Upper lobe of left lung (tissue), 6 donors: ENCODE measurements at places on chromosomes 7 and 10. TPM values are rescaled to one million over a fixed set of nuclear protein-coding genes. Genes with fewer than 3 reads are reported as not detected.

GRCh38 chr7:73329861-73330581 lies 2.1 kb downstream of the FKBP6 start:
- no peaks in the 10 kb centered on the region for H3K27me3 ChIP-seq
- no peaks in the 10 kb centered on the region for H3K36me3 ChIP-seq
- H3K4me3 ChIP-seq, result no peak overlapping the region
- peaks cover 4% of the 10 kb centered on the region for H3K4me1 ChIP-seq
- no peak overlapping the region for H3K27ac ChIP-seq

MYO3A gene
- total RNA-seq, result not detected

GRCh38 chr7:2266911-2267310 lies 24.9 kb downstream of the NUDT1 start:
- no peak for DNase-seq
- H3K27ac ChIP-seq, result no peak overlapping the region
- no peaks in the 10 kb centered on the region for H3K27me3 ChIP-seq
- no peaks in the 10 kb centered on the region for H3K4me1 ChIP-seq
- H3K4me3 ChIP-seq, result no peak overlapping the region

DNA sequence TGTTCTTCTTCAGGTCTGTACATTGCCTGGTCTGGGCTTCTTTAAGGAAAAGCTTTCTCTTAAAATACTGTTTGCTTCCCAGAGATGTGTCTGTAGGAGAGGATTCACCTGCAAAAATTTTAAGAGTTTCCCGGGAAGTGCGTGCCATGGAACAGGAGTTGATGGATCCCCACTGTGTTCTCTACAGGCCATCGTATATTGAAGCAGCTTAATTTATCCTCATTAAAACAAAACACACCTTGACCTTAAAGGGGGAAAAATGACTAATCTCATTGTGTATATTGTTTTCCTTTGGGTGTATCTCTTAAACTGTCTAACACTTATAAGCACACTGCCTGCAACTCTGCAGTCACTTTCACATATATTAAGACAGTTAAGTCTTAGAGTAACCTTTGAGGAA lies 111.4 kb downstream of the ST7 start:
- no peak overlapping the region for H3K4me3 ChIP-seq
- H3K27ac ChIP-seq, result no peak overlapping the region
- H3K36me3 ChIP-seq, result no peaks in the 10 kb centered on the region
- no peaks in the 10 kb centered on the region for H3K4me1 ChIP-seq

- no peak for DNase-seq
- H3K27ac ChIP-seq, result no peak overlapping the region
- H3K4me1 ChIP-seq, result no peaks in the 10 kb centered on the region
- no peaks in the 10 kb centered on the region for H3K27me3 ChIP-seq
Observed at GRCh38 chr10:67924136-67924535, 39.7 kb downstream of the SIRT1 start.

DNA sequence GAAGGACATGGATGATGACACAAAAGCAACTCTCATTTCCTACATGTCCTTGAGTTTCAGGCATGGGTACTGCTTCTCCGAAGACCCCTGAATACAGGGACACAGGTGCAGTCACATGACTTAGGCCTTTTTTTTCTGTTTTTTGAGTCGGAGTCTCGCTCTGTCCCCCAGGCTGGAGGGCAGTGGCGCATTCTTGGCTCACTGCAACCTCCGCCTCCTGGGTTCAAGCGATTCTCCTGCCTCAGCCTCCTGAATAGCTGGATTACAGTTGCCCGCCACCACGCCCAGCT lies 26.8 kb downstream of the IFT22 start:
- H3K4me3 ChIP-seq, result no peak overlapping the region
- H3K27ac ChIP-seq, result no peak overlapping the region
- no peaks in the 10 kb centered on the region for H3K4me1 ChIP-seq
- DNase-seq, result no peak

FXYD4 gene
- not detected for total RNA-seq

- no peaks in the 10 kb centered on the region for H3K4me1 ChIP-seq
- H3K36me3 ChIP-seq, result no peaks in the 10 kb centered on the region
- no peak overlapping the region for H3K4me3 ChIP-seq
- no peak overlapping the region for H3K27ac ChIP-seq
Observed at GRCh38 chr7:35727571-35727970, 32.6 kb upstream of the HERPUD2 start.

COPS6 gene
- 52.4 TPM for total RNA-seq

LBX1 gene
- total RNA-seq, result not detected

GRCh38 chr10:27638071-27638750 lies 107.4 kb downstream of the MKX start:
- no peaks in the 10 kb centered on the region for H3K36me3 ChIP-seq
- H3K27me3 ChIP-seq, result no peaks in the 10 kb centered on the region
- no peak overlapping the region for H3K4me3 ChIP-seq
- DNase-seq, result no peak
- H3K4me1 ChIP-seq, result no peaks in the 10 kb centered on the region
- no peak overlapping the region for H3K27ac ChIP-seq

SH2D4B gene
- total RNA-seq, result not detected

CALHM2 gene
- total RNA-seq, result 39.5 TPM

DNA sequence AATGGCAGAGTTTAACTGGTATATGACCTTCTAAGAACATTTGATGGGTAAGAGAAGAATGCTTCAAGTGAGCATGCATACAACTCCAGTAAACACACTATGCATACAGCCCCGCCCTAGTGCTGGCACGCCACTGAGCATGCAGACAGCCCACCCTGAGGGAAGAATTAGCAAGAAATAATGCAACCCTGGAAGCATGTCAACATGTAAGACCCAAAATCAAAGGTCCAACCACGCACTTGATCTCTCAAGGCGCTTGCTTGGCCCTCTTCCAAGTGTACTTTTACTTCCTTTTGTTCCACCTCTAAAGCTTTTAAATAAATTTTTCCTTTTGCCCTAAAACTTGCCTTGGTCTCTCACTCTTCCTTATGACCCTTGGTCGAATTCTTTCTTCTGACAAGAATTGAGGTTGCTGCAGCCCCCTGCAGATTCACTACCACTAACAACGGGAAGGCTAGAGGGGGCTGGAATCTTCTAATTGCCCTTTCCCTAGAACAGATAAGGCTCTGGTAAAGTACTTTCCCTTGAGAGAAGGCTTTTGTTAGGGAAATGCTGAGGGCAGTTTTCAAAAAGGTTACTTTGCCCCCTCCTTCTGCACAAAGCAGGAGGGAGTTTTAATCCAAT lies 3.4 kb downstream of the FAM24B start:
- DNase-seq, result no peak
- no peaks in the 10 kb centered on the region for H3K36me3 ChIP-seq
- no peak overlapping the region for H3K4me3 ChIP-seq
- peaks cover 21% of the 10 kb centered on the region for H3K4me1 ChIP-seq
- no peaks in the 10 kb centered on the region for H3K27me3 ChIP-seq

GRCh38 chr10:24695452-24695851 lies 28.2 kb downstream of the ARHGAP21 start:
- DNase-seq, result no peak
- H3K4me1 ChIP-seq, result peaks cover 4% of the 10 kb centered on the region
- H3K27me3 ChIP-seq, result no peaks in the 10 kb centered on the region
- no peak overlapping the region for H3K4me3 ChIP-seq
- no peaks in the 10 kb centered on the region for H3K36me3 ChIP-seq

GRCh38 chr7:102811942-102812678 lies 63.3 kb downstream of the FAM185A start:
- DNase-seq, result no peak
- H3K36me3 ChIP-seq, result no peaks in the 10 kb centered on the region
- H3K4me1 ChIP-seq, result no peaks in the 10 kb centered on the region

DNA sequence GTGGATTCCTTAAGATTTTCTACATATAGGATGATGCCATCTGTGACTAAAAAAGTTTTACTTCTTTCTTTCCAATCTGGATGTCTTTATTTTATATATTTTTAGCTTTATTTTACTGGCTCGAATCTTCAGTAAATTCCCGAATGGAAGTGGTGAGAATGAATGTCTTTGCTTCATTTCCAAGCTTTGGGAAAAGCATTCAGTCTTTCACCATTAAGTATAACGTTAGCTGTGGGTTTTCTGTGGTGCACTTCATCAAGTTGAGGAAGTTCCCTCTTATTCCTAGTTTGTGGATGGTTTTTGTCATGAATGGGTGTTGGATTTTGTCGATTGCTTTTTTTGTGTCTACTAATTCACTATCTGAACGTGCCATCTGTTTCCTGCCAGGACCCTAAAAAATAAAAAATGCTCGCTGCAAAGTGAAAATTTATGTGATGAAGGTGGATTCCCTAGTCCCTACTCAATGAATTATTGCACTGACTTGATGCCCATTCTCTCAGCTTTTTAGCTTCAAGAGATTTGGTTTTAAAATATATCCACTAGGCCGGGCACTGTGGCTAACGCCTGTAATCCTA lies 90.2 kb upstream of the CARD11 start:
- no peak overlapping the region for H3K27ac ChIP-seq
- no peaks in the 10 kb centered on the region for H3K4me1 ChIP-seq
- no peaks in the 10 kb centered on the region for H3K36me3 ChIP-seq
- DNase-seq, result no peak
- H3K4me3 ChIP-seq, result no peak overlapping the region
- no peaks in the 10 kb centered on the region for H3K27me3 ChIP-seq

- no peak overlapping the region for H3K27ac ChIP-seq
- no peak overlapping the region for H3K4me3 ChIP-seq
- H3K4me1 ChIP-seq, result peaks cover 10% of the 10 kb centered on the region
- no peaks in the 10 kb centered on the region for H3K36me3 ChIP-seq
- H3K27me3 ChIP-seq, result no peaks in the 10 kb centered on the region
Observed at GRCh38 chr7:27631391-27631790, 31.3 kb downstream of the HIBADH start.

GRCh38 chr7:116788572-116789197 lies 73.7 kb upstream of the CAPZA2 start:
- no peaks in the 10 kb centered on the region for H3K27me3 ChIP-seq
- peaks cover 4% of the 10 kb centered on the region for H3K4me1 ChIP-seq
- H3K27ac ChIP-seq, result no peak overlapping the region

DNA sequence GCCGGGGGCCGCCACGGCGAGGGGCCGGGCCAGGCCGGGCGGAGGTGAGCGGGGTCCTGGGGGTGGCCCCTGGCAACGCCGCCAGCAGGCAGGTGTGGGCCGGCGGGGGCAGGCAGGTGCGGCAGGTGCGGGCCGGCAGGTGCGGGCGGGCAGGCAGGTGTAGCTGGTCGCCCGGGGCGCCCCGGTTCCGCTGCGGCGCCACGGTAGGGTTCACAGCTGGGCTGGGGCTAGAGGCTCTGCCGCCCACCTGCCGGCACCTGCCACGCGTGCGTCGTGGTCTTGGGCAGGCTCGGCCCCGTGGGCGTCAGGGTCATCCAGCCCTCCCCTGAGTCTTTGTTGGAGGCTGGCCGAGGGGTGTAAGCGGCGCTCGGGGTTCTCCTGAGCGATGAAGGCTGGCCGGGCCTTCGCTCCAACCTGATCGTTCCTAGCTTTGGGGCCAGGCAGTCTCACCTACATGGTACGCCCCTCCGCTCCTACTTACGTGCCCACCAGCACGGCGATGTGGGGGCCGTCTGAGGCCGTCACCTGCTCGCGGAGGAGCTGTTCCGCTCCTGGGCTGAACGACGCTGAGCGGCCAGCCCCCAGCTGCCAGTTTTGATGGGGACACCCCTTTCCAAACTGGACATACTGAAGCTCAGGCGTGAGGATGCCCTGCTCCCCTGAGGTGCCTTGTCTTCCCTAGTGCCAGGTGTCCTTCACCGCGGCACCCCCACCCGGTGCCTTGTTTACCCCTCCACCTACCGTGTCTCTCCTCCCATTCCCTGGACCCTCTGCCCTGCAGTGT lies 493 bp downstream of the ZMIZ2 start:
- peak overlapping the region; percentile 67 for H3K4me3 ChIP-seq
- H3K27ac ChIP-seq, result peak overlapping the region; percentile 95
- no peak for DNase-seq
- peaks cover 40% of the 10 kb centered on the region for H3K4me1 ChIP-seq
- peaks cover 2% of the 10 kb centered on the region for H3K36me3 ChIP-seq

GNAT3 gene
- not detected for total RNA-seq

DNA sequence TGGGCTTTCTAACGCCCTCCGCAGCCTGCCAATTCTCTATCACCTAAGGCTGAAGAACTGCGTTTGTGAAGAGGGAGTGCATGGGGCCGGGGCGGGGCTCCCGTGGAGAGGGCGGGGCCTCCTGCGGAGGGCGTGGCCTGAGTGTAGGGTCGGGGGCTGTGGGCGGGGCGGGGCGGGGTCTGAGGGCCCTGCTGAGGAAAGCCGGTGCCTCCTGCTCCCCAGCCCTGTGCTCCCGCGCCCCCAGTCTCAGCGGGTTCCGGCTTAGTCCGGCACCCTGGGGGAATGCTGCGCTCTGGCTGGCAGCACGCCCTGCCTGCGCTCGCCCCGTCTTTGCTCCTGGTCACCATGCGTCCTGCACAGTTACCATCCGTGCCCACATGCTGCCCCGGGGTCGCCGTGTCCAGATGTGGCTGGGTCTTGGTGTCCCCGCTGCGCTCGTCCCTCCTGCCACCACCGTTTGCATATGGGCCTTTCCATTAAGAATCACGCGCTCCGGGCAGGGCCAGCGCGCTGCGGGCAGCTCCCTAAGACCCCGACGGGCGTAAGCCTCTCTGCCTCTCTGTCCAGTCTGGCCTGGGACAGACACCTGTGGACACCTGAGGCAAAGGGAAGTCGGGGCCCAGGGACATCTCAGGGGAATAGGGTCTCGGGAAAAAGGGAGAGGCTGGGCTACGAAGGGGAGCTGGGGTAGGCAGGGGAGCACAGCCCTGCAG lies 144.0 kb upstream of the RET start:
- peaks cover 19% of the 10 kb centered on the region for H3K27me3 ChIP-seq
- no peak for DNase-seq
- no peaks in the 10 kb centered on the region for H3K36me3 ChIP-seq
- no peak overlapping the region for H3K27ac ChIP-seq
